LoVo (cell line): ENCODE measurements at places on chromosomes 3 and 15.
A peak's percentile ranks its signal among the peaks of the same experiment; 100 is the strongest.

DNA sequence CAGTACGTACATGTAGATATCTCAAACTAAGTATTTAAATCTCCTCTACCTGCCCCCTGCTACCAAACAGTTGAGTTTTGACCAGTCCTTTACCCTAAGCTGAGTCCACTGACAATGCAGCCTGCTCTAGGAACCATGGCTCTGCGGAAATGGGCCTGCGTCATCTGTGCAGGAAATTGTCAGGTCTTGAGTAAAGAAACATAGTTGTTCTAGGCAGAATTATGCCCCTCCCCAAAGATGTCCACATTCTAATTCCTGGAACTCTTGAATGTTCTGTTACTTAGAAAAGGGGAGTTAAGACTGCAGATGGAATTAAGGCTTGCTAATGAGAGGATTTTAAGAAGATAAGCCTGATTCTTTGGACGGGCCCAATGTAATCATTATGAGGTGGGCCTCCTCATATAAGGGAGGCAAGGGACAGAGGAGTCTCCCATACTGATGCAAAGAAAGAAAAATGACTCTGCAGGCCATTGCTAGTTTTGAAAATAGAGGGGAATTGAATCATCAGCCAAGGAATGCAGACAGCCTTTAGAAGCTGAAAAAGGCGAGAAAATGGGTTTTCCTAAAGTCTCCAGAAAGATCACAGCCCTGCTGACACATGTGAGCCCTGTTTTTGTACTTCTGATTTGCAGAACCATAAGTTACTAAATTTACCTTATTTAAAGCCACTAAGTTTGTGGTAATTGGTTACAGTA, 5.5 kb upstream of the VGLL3 start:
- DNase-seq = no peak

DNA sequence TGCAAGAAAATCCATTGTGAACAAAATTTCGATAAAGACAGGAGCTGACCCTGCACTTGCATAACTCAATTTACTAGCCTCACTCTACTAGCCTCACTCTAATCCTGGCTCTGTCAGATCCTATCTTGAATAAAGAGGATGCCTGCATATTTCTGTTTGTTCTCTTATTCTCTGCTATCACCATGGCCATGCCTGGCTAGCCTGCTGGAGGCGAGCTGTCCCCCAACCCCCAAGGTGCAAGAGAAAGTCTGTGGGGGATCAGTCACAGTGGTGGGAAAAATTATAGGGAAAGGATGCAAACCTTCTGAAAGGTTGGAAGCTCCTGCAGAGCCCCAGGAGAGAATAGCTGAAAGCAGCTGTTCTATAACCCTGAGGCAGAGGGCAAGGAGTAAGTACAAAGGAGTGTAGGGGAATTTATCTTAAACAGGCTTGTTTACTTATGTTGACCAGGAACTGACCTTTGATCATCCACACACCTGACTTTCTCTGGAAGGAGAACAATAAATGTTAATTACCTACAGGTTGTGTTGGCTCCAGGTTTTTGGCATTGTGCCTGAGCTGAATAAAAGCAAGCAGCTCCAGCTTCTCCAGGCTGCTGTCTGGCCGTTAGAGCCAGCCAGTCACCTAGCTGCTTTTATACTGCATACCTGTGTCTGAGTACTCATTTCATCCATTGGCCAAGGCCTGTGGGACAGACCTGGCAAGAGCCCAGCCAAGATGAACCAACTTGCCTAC, 137.7 kb upstream of the RASGRP1 start:
- peak; percentile 93 for DNase-seq

GRCh38 chr3:175411405-175411804, 552.3 kb downstream of the NAALADL2 start:
- DNase-seq = no peak

GRCh38 chr3:143045639-143046038, 44.3 kb downstream of the U2SURP start:
- DNase-seq = no peak

GRCh38 chr15:38824719-38825118, 260.1 kb upstream of the RASGRP1 start:
- DNase-seq = no peak

DNA sequence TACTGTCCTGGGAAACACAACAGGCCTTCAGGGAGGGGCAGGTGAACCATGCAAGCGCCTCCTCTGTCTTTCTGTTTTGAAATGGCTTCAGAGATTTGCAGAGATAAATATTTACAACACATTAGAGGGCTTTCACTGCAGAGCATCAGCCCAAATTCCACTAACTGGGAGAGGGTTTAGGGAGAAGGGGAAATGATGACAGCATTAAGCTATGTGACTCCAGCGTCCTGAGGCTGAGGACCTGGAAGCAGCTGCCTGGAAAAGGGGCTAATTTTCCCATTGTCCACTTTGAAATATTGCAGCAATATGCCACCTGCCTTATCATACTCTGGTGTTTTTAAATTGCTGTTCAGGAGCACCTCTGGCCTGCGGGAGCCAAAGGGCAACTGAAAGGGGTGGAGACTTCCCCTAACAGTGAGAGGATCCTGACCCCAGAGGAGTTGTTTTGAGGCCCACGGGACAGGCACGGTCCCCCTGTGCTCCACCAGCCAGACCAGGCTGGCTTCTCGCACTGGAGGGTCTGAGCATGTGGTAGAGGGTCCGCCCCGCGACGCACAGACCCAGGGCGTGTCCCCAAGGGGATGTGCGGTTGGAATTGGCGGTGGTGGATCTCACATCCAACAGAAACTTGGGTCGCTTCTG, 110.6 kb downstream of the XXYLT1 start:
- DNase-seq = no peak

- no peak for DNase-seq
Observed at GRCh38 chr15:68681836-68682235, 103.0 kb downstream of the CORO2B start.

DNA sequence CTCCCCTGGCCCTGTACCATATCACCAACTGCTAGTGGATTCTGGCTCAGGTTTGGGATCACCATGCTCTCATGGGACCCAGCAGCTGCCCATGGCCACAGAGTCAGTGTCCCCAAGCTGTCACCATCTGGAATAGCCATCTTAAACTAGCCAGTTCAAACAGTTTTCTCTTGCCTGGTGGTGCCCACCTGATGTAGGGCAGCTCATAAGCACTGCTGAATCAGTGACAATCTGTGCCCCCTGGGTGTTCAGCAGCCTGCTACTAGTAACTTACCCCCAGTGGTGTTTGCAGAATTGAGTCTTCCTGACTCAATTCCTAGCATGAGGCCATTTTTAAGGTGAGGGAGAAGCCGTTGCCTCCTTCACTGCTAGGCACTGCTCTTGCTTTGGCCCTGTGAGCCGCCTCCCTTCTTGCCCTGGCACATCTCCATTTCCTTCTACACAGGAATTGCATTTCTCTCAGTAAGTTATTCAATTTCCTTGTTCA, 7.9 kb downstream of the RPSA start:
- DNase-seq = peak; percentile 35

GRCh38 chr15:32889214-32889613, 171.4 kb downstream of the GREM1 start:
- no peak for DNase-seq

- no peak for DNase-seq
Observed at GRCh38 chr3:177483182-177483967, 286.1 kb upstream of the TBL1XR1 start.

- no peak for DNase-seq
Observed at GRCh38 chr15:62957130-62957529, 85.4 kb upstream of the TPM1 start.

DNA sequence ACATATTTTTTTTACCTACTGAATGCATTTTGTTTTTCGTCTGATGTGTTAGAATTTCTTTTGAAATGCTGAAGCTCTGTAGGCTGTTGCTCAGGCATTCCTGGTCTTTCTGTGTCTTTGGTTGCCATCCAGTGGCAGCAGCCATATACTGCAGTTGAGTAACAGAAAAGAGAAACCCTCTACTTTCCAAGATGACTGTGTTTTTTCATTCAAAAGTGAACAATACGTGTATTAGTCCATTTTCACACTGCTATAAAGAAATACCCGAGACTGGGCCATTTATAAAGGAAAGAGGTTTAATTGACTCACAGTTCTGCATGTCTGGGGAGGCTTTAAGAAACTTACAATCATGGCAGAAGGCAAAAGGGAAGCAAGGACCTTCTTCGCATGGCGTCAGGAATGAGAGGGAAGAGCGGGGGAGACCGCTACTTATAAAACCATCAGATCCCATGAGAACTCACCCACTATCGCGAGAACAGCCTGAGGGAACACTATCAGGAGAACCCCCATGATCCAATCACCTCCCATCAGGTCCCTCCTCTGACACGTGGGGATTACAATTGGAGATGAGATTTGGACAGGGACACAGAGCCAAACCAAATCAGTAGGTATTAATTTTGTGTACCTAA, 4.7 kb upstream of the GOLGA8B start:
- DNase-seq = peak; percentile 58

DNA sequence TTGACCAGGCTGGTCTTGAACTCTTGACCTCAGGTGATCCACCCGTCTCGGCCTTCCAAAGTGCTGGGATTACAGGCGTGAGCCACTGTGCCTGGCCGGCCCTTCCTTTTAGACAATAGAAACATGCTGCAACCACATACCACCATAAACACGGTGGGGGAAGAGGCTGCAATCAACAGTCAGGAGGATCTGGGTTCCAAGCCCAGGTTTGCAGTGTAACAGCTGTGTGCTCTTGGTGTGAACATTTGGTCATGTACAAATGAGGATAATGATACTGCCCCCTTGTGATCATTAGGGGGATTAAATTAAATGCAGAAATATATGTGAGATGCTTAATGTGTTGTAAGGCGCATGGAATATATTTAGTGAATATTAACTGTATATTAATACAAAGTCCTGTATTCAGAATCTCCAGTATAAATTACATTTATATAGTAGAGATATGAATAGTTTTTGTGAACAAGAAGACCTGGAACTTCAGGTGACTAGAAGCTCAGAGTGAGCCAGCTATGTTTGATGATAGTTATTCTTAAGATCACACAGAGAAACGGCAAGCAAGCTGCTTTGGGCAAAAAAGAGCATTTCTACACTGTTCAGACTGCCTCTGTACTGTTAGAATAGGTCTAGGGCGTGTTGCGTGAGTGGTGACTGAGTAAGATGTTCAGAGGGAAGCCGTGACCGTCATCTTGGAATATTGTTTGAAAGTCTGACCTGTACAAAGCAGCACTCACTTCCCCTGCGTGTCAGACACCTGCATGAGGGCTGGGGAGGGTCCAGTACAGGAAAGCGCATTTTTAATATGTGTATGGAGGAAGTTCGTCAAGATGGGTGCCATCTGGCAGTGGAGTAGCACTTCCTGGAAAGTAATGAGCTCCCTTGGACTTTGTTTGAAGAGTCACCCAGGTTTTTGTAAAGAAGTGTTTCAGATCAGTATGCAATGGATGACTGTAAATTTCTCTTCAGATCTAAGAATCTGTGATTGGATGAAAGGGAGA, 125.8 kb downstream of the PGPEP1L start:
- DNase-seq = peak; percentile 66

DNA sequence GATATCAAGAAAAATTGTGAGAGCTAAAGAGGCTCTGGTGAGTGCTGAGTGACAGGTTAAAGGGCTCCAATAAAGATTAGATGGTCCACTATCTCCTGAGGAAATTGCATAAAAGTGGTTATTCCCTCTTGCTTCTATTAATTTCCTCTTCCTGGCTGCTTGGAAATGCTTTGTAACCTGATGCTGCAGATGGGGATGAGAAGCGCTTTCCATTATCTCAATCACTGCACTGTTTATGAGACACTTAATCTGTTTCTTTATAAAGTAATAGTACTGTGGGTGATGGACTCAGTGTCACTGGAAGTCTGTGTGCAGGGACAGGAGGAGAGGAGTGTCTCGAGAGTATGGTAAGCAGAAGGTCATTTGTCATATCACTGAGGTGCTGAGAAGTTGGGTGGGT, 305.3 kb downstream of the EPHB1 start:
- DNase-seq = no peak

GRCh38 chr3:101340591-101340990, 20.2 kb upstream of the IMPG2 start:
- DNase-seq = no peak

DNA sequence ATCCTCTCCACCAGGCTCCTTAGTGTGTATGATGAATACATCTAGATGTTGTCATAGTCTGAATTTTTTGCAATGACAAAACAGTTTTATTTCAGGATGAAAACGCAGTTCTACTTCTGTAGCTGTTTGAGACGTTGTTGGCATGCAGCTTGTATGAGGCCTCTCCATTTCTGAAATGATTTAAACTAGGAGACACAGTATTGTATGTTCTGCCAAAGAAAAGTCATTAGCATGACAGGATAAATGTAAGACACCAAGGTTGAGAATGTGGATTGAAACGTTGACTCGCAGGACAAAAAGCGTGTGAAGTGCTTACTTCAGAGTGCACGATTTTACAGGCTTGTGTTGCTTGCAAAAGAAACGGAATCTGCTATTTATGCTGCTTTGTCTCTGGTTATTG, 35.3 kb downstream of the ABHD17C start:
- no peak for DNase-seq

GRCh38 chr3:72338942-72339669, 509.1 kb downstream of the SHQ1 start:
- DNase-seq = peak; percentile 56

DNA sequence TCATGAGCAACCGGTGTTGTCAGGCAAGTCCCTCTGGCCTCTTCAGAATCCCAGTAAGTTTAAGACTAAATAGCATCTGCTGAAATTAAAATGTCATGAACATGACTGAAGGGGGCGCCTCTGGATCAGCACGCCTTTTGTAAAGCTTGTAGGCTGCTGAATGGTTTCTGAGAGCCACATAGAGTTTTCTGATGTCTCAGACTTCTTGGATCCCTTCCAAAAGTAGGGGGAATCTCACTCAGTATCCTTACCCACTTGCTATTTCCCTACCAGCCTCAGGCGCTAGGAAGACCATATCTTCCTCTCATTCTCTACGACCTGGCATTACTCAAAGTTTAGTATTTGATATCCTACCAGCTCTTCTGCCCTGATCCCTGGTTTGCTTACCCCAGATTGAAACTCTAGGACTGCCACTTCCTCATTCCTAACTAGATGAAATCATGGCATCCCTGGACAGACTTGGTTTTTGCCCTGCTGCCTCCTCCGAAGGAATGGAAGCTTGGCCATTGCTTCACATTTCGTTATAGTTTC, 62.7 kb upstream of the CD47 start:
- DNase-seq = peak; percentile 8

DNA sequence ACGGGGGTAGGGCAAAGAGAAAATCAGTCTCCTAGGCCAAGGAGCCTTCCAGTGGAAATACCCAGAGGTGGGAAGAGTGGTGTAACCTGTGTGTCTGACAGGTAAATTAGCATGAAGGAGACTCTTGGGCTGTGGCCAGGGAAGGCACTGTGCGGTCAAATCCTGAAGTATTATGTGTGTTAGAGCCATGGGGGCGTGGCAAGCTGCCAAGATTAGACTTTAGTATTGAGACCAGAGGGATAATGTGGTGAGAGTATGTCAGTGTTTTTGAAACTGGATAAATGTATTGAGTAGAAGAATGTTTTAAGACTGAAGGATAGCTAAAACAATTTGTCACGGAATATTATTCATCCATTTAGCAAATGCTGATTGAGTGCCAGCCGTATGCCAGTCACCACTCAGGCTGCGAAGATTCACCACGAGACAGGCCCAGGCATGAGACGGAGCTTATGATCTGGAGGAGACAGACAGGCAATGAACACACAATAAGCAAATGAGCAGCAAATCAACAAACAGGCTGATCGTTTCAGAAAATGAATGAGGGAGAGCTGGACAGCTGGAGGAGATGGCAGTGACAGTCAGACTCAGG, 445.9 kb downstream of the MCTP2 start:
- DNase-seq = no peak
